Cardiac muscle cell (in vitro differentiated cells and primary cell): ENCODE measurements at places on chromosomes 3 and 15.
A peak's percentile ranks its signal among the peaks of the same experiment; 100 is the strongest.

- DNase-seq, result peak; percentile 7
These were observed 28.2 kb downstream of the NEK4 start for GRCh38 chr3:52742418-52743041.

DNA sequence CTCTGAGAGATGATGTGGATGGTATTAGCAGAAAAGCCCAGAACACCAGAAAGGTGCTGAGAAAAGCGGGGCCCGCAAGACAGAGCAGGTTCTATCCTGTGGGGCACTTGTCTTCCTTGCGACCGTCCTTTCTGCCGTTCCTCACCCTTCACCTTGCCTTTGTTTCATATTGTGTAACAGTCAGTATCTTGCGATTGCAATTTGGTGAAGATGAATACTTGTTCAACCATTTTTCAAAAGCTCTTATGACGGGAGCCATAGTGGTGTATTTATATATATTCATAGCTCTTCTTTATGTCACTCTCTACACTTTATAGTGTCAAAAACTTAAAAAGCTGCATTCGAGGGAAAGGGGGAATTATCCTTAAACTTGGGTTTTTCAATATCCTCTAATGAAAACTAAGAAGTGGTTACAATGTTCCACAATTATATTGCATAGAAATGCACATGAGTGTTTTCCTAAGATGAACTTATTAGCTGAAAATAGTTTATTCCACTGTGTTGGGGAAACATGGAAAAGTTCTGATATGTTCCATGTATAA is 797 bp downstream of the MAP3K13 start:
- DNase-seq, result no peak

- no peak for DNase-seq
These were observed 130.7 kb upstream of the UBE2E1 start for GRCh38 chr3:23675010-23675409.

- no peak for DNase-seq
These were observed 55.8 kb downstream of the ABTB1 start for GRCh38 chr3:127728417-127729015.

- DNase-seq, result no peak
These were observed 379.0 kb upstream of the IL12A start for GRCh38 chr3:159609625-159610024.

- DNase-seq, result no peak
These were observed 113.9 kb upstream of the HES1 start for GRCh38 chr3:194022052-194022451.

- DNase-seq, result no peak
These were observed 4.8 kb downstream of the CHSY1 start for GRCh38 chr15:101246824-101247745.

DNA sequence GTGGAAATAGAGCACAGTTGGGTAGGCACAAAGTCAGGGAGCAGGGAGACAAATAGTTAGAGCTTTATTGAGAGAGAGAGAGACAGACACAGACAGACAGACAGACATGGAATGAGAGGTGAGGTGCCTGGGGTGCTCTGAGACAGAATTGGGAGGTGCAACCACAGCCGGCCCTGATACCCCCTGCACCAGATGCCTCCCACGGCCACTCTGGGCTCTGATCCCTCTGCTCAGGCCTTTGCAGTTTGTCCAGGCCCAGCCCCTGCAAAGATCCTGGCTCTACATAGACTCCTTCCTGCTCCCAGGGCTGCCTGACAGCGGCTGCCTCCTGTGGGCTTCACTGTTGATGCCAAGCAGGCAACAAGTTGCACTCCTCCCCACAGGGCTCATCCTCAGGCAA is 283.8 kb downstream of the GABRG3 start:
- DNase-seq, result no peak

- no peak for DNase-seq
These were observed 3.3 kb downstream of the ACAD9 start for GRCh38 chr3:128882719-128883118.

DNA sequence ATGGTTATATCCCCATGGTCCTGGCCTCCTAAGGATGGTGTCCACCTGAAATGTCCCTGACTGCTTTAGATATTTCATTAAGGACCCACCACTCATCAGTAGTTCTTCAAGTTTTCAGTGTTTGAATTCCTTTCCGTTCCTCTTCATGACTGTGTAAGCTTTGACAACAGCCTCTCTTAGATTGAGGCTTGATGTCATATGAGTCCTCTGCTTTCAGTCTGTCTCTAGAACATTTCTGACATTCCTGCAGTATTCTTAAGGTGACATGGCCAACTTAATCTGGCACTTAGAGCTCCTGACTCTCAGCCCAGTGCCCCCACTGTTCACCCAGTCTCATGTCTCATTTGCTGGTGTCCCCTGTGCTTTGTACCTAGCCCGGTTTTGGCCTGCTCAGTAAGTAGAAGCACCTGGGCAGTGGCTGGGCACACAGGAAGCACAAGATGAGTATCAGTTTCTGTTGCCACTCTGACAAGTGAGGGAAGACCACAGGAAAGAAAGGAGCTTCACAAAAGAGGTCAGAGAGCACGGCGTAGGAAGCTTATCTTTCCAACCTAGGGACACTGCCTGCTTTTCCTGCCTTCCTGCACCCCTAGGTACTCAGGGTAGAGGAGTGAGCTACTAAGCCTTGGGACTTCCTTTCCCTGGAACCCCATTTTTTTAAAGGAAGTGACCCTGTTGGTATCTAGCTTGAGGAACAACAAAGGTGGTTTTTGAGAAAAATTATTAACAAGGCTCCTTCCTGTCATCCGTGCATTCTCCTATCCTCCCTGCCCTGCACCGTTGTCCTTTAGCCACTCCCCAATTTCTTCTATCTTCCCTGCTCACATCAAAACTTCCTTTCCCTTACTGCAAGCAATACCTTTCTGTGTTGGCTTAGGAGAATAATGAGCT is 103.1 kb downstream of the KLHL25 start:
- no peak for DNase-seq

- DNase-seq, result peak; percentile 38
These were observed 784.6 kb downstream of the NR2F2 start for GRCh38 chr15:97114900-97115760.

DNA sequence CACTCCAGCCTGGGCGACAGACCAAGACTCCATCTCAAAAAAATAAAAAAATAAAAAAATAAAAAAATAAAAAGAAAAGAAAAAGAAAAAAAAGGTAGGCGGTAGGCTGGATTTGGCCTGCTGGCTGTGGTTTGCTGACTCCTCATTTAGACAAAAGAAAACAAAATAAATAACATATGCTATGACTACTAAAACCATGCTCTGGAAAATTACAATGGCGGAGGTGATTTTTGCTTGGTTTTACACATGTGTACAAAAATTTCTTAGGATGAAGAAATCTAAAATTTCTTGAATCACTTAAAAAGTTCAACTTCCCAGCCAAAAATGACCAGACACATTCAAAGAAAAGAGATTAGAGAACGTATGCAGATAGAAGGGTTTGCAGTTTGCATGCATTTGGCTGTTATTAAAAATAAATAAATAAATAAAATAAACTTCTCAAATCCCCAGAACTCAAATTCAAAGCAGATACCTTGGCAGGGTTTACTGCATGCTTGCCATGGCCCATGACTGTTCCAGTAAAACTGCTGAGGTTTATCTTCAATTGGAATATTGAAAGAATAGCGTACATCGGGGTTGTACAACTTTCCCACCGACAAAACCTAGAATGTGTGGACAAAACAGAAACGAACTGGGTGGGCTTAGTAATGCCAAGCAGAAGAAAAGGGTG is 65.9 kb downstream of the ADAMTS9 start:
- no peak for DNase-seq

GRCh38 chr3:124347418-124347817 is 355.5 kb upstream of the ROPN1 start:
- no peak for DNase-seq

DNA sequence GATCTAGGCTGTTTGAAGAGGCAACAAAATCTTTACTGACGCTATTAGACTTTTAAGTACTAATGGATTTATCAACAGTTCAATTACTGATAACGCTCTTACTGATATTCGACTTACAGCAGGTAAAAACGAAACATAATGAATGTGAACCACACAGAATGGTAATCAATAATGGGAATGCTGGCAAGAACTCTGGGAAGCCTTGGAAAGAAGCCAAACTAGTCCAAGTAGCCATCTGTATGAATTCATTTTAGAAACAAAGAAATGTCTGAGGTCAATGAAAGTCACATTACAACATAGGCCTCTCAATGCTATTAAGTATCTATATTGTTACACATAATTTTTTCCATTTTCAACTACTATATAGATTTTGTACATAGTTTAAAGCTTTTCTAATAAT is 130.0 kb downstream of the DMXL2 start:
- DNase-seq, result no peak

DNA sequence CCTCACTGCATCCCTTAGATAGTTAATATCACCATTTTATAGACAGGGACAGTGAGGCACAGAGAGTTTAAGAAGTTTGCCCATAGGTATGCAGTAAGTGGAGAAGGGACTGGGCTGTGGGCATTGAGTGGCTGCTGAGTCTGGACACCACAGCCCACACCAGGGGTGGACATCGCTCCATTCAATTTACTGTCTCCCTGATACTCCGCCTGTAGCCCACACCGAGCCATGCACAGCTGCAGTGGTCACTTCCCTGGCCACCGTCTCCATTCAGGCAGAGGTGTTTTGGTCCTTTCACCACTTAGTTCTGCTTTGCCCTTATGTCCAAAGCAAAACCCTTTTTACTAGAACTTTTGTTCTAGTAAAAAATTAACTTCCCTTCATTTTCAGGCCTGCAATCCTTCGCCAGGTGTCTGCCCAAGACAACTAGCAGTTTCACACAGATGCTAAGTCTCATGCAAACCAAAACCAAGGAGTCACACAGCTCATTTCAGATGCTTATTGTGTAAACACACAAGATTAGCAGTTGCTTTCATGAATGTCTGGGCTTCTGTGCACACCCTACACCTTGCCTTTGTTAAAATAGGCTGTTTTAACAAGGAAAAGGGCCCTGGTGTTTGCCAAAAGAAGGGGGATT is 30.1 kb downstream of the ZNF35 start:
- no peak for DNase-seq

- DNase-seq, result no peak
These were observed 75.6 kb downstream of the BFSP2 start for GRCh38 chr3:133475245-133476010.

DNA sequence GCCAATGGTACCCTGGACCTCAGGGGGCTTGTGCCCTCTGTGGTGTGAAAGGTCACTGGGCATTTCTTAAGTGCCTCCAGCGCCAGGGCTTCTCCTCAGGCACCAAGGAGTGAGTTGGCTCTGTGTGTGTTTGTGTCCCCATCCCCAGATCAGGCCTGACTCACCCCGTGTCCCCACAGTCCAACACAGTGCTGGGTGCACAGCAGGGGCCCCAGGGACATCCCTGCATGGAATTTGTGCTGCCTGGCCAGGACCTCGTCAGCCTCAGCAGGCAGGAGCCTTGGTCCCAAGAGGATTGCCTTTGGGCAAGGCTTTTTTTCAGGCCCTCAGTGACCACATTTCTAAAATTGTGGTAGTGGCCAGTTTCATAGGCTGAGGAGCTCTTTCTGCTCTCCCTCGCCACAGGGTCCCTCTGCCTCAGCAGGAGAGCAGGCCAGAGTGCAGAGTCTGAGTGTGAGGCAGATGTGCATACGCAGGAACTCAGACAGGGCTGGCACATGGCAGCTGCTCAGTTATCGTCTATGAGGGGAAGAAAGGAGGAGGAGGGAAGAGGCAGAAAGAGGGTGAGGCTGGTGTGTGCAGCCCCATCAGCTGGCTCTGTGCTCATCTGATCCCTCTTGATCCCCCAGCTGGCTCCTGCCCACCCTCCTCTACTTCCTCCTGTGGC is 215.6 kb downstream of the RPLP1 start:
- DNase-seq, result no peak

DNA sequence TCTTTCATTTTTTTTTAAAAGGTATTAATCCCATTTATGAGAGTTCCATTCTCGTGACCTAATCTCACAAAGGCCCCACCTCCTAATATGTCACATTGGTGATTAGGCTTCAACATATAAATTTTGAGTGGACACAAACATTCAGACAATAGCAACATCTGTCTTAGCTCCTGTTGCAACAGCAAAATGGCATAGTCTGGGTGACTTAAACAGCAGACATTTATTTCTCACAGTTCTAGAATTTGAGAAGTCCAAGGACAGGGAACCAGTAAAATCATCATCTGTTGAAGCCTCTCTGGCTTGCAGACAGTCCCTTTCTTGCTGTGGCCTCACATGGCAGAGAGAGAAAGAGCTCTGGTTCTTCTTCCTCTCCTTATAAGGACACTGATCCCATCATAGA is 3.2 kb upstream of the PLSCR2 start:
- DNase-seq, result no peak

DNA sequence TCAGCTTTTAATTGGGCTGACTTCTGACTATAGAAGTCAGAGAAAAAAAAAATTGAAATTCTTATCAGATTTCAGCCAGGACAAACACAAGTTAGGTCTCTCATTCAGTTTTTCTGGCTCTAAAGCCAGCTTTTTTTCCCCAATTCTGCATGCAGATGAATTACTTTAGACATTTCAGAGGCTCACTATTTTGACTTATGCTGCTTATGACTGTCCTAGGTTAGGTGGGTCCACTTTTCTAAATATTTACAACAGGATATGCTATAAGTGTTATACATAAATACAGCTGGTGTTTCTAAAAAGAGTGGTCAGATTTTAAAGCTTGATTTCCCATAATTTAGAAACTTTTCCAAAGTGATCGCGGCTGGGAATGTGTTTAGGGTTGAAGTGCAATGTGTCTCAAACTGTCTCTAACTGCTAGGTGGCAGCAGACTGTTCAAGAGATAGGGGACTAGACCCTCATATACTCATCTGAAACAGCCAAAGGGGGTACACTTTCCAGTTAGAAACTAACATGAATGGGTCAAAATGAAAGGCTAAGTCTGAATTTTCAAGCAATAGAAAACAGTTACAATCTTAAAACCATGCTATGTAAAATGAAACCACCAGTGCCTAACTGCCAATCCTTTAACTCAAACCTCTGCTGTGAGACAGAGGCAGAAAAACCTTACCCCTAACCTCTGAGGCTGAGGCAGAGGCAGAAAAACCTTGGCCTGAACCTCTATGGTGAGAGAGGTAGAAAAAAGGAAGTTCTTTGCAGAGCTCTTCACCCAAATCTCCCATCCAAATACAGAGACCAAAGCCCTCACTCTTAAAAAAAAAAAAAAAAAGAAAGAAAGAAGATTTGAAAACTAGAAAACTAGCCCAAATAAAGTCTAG is 596.0 kb downstream of the NTRK3 start:
- DNase-seq, result peak; percentile 6

DNA sequence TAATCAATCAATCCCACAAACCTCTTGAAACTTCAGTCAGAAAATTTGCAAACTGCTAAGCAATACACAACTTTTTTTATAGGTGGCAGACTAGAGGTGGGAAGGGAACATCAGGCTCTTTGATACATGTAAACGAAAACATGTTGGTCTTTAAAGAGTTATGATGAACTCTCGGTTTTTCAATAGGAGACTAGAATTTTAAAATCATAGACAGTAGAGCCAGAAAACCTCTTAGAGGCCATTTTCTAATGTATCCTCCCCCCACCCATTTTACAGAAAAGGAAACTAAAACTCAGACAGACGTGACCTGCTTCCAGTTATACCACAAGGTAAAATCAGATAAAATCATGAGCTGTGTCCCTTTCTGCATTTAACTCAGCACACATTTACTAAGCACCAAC is 179.1 kb upstream of the LPP start:
- DNase-seq, result no peak
